T-cell (primary cell): ENCODE measurements at places on chromosomes 16 and 17. TPM values are rescaled to one million over a fixed set of nuclear protein-coding genes. Genes with fewer than 3 reads are reported as not detected.

TNK1 gene
- total RNA-seq, result 17.6 TPM

DPEP2 gene
- total RNA-seq, result 122 TPM

GJC1 gene
- 0.30 TPM for total RNA-seq

TBC1D3B gene
- total RNA-seq, result 13.7 TPM

NEUROD2 gene
- not detected for total RNA-seq

TBX2 gene
- total RNA-seq, result 0.32 TPM

TP53TG3D gene
- 2.7 TPM for total RNA-seq

COPZ2 gene
- total RNA-seq, result 1.5 TPM

TLCD1 gene
- 1.8 TPM for total RNA-seq

ANKRD40 gene
- total RNA-seq, result 34.5 TPM

NTN1 gene
- total RNA-seq, result 0.15 TPM

PLEKHH3 gene
- 0.60 TPM for total RNA-seq

DNA sequence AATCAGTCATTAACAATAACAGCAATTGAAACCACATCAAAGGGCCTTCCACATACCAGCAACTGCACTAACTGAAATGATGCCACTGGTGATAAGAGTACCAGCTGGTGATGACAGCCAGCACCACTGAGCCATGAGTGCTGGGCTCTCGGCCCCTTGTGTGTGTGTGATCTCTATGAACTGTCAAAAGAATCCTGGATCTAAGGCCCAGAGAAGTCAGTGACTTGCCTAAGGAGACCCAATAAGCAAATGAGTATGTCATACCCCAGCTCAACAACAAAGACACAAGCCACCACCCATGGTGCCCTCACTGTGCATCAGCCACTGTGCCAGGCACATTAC lies 220.9 kb downstream of the ZNF423 start:
- H3K27ac ChIP-seq, result no peak overlapping the region
- no peak overlapping the region for H3K4me3 ChIP-seq
- no peaks in the 10 kb centered on the region for H3K4me1 ChIP-seq
- no peaks in the 10 kb centered on the region for H3K36me3 ChIP-seq

DNA sequence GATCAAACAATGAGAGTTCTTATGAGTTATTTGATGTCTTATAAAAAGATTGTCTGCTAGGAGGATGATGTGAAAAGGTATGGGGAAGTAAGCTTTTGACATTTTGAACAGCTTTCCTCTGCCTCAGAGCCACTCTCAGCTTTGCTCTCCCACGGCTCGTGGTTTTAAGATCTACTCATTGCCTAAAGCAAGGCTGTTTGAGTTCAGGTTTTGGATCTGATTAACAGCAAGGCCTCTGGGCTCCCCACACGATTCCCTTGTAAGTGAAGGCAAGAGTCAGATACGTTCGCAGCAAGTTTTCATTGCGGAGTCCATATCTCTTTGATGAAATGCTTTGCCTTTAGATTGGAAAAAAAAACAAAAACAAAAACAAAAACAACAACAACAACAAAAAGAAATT lies 515.0 kb upstream of the SALL1 start:
- no peak for DNase-seq
- no peak overlapping the region for H3K4me3 ChIP-seq
- no peaks in the 10 kb centered on the region for H3K36me3 ChIP-seq

GRCh38 chr17:80817321-80817845 lies 174.3 kb upstream of the CHMP6 start:
- H3K27ac ChIP-seq, result no peak overlapping the region
- H3K4me1 ChIP-seq, result peaks cover 23% of the 10 kb centered on the region
- no peak for DNase-seq
- no peaks in the 10 kb centered on the region for H3K27me3 ChIP-seq
- H3K4me3 ChIP-seq, result no peak overlapping the region

DNA sequence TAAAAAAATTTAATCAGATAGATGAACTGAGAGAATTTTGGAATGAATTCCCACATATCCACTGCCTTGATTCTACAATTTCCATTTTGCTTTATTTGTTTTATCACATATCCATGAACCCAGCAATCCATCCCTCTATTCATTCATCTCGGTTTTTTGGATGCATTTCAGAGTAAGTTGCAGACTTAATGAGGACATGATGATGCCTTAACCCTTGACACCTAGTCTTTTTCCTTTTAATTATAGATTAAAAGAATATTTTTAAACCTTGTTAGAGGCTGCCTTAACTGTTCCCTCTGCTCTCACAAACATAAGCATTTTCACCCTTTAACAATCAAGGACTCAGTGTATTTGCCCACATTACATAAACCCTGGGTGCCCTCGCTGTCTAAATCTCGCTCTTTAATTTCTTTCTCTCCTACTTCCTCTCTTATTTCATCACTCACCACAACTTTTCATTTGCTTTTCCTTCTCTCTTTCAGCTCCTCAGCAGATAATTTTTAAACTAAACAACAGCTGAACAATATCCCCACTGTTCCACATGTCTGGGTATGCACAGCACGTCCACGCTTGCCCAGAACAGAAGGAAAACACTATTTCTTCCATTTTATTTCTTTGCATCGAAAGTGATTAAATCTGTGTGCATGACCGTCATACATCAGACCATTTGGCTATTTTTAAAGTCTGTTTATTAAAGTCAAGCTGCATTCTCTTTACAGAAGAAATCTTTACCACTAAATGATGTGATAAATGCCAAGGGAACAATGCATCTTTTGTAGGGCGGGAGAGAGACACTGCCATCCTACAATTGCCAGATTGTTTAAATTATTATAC lies 39.9 kb downstream of the IQCK start:
- no peak overlapping the region for H3K4me3 ChIP-seq
- no peaks in the 10 kb centered on the region for H3K4me1 ChIP-seq
- H3K27me3 ChIP-seq, result no peaks in the 10 kb centered on the region
- no peak overlapping the region for H3K27ac ChIP-seq
- DNase-seq, result no peak

- peaks cover 3% of the 10 kb centered on the region for H3K36me3 ChIP-seq
- DNase-seq, result peak; percentile 47
- H3K27me3 ChIP-seq, result no peaks in the 10 kb centered on the region
- H3K27ac ChIP-seq, result peak overlapping the region; percentile 82
Measured at GRCh38 chr17:83083368-83084201, 4.2 kb downstream of the METRNL start.

GRCh38 chr16:15604460-15605440 lies 38.2 kb downstream of the MARF1 start:
- no peak overlapping the region for H3K4me3 ChIP-seq
- H3K27me3 ChIP-seq, result no peaks in the 10 kb centered on the region
- no peak for DNase-seq
- H3K27ac ChIP-seq, result no peak overlapping the region

- H3K27ac ChIP-seq, result peak overlapping the region; percentile 72
- H3K36me3 ChIP-seq, result peaks cover 3% of the 10 kb centered on the region
- no peaks in the 10 kb centered on the region for H3K27me3 ChIP-seq
- DNase-seq, result peak; percentile 66
- peak overlapping the region; percentile 85 for H3K4me3 ChIP-seq
Measured at GRCh38 chr17:29760279-29761039, 137.7 kb upstream of the CORO6 start.

DNA sequence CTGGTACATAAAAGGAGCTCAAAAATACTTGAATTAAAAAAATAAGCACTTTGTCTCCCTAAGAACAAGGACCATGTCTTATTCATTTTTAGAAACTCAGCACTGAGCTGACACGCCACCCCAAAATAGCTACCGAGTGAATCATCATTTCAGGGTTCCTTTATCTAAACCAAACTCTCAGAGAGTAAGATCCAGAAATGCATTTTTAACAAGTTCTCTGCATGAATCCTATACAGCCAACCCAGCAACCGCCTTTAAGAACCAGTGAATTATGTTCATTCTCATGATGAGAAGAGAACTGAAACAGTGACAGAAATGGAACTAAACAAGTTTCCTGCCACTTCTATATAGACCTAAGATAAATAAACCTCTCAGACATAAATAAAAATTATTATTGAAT lies 8.7 kb downstream of the C16orf87 start:
- H3K4me1 ChIP-seq, result no peaks in the 10 kb centered on the region
- no peaks in the 10 kb centered on the region for H3K27me3 ChIP-seq
- DNase-seq, result no peak
- no peak overlapping the region for H3K4me3 ChIP-seq
- H3K27ac ChIP-seq, result no peak overlapping the region

GRCh38 chr17:8338753-8339140 lies 893 bp upstream of the ODF4 start:
- H3K27me3 ChIP-seq, result peaks cover 7% of the 10 kb centered on the region
- H3K27ac ChIP-seq, result no peak overlapping the region
- no peaks in the 10 kb centered on the region for H3K4me1 ChIP-seq
- H3K4me3 ChIP-seq, result no peak overlapping the region
- no peaks in the 10 kb centered on the region for H3K36me3 ChIP-seq

- H3K36me3 ChIP-seq, result no peaks in the 10 kb centered on the region
- H3K4me1 ChIP-seq, result no peaks in the 10 kb centered on the region
- H3K27me3 ChIP-seq, result no peaks in the 10 kb centered on the region
- H3K4me3 ChIP-seq, result no peak overlapping the region
Measured at GRCh38 chr16:19863990-19864389, 20.7 kb downstream of the GPRC5B start.

DNA sequence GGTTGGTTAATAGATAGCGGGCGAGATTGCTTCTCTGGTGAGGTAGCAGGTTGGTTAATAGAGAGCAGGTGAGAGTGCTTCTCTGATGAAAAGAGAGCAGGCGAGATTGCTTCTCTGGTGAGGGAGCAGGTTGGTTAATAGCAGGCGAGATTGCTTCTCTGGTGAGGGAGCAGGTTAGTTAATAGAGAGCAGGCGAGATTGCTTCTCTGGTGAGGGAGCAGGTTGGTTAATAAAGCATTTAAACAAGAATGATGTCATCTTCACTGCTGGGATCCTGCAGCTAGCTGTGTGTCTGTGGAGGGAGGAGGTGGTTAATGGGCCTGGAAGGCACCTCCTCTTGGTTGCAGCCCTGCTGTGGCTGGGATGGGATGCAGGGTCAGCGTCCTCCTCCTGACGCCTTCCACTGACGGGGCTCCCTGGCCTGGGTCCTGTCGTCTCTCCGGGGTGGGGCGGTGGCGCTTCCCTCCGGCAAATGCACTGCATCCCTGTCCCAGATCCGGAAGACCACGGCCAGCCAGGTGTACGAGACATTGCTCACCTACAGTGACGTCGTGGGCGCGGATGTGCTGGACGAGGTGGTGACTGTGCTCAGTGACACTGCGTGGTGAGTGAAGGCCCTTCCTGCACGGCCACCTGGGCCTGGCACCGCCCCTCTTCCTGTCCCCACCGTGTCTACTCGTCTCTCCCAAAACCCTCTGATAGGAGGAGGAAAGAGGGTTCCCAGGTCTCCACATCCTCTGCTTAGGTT lies 99.2 kb upstream of the ZNF750 start:
- no peaks in the 10 kb centered on the region for H3K4me1 ChIP-seq
- H3K4me3 ChIP-seq, result no peak overlapping the region
- no peak for DNase-seq
- no peak overlapping the region for H3K27ac ChIP-seq
- peaks cover 87% of the 10 kb centered on the region for H3K36me3 ChIP-seq

DNA sequence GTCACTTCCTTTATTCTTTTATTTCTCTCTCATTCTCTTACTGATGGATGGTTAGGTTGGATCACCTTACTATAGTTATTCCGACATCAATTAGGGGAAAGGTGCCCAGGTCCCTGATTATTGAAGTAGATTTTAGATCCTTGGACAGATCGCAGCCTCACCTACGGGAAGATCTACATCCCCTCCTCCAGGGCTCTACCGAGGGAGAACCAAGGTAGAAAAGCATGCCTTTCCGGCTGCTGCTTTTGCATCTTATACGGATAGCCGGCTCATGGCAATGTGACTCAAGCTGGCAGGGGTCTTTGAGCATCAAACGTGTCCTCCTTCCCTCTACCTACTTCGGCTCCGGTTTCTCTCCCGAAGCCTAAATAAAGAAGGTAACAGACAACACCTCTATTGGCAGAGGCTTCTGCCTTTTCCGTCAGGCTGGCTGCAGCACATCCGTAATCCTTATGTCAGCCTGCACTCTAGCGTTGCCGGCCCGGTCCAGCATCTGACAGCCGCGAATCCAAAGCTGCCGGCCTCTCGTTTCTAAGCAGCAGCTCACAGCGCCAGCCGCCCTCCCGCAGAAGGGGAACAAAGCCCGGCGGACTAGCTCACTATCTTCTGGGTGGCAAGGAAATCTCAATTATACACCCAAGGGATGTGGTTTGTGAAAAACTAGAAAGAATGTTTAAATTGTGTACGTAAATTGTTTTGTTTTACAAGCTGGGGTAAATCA lies 46.9 kb downstream of the IRX6 start:
- H3K27ac ChIP-seq, result no peak overlapping the region
- no peak for DNase-seq
- no peaks in the 10 kb centered on the region for H3K36me3 ChIP-seq
- no peak overlapping the region for H3K4me3 ChIP-seq
- peaks cover 8% of the 10 kb centered on the region for H3K27me3 ChIP-seq
- H3K4me1 ChIP-seq, result no peaks in the 10 kb centered on the region

- H3K27me3 ChIP-seq, result no peaks in the 10 kb centered on the region
- H3K36me3 ChIP-seq, result no peaks in the 10 kb centered on the region
- H3K4me3 ChIP-seq, result peak overlapping the region; percentile 29
- no peak for DNase-seq
- peak overlapping the region; percentile 22 for H3K27ac ChIP-seq
- H3K4me1 ChIP-seq, result peaks cover 47% of the 10 kb centered on the region
Measured at GRCh38 chr17:46154151-46154816, 38.9 kb downstream of the KANSL1 start.

- no peak for DNase-seq
- H3K4me1 ChIP-seq, result no peaks in the 10 kb centered on the region
- H3K4me3 ChIP-seq, result no peak overlapping the region
- no peak overlapping the region for H3K27ac ChIP-seq
Measured at GRCh38 chr16:2388875-2389433, 40.3 kb upstream of the CCNF start.

DNA sequence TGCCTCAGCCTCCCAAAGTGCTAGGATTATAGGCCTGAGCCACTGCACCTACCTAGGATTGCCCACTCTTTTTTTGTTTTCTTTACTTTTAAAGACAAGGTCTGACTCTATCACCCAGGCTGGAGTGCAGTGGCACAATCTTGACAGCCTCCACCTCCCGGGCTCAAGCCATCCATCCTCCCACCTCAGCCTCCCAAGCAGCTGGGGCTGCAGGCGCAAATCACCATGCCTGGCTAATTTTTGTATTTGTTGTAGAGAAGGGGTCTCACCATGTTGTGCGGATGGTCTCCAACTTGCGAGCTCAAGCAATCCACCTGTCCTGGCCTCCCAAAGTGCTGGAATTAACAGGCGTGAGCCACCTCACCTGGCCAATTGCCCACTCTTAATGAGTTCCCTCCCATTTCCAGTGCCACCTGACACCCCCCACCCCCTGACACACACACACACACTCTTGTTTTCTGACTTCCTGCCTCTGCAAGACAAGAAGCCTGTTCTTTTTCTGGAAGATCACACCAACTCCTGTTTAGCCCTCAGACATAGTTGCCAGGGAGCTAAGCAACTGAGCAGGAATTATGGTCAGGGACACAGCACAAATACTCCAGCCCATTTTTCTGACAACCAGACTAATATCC lies 2.6 kb downstream of the OVCA2 start:
- no peak overlapping the region for H3K27ac ChIP-seq
- no peak overlapping the region for H3K4me3 ChIP-seq
- peaks cover 23% of the 10 kb centered on the region for H3K36me3 ChIP-seq
- no peak for DNase-seq
- peaks cover 33% of the 10 kb centered on the region for H3K4me1 ChIP-seq

GRCh38 chr16:54309341-54309740 lies 22.8 kb upstream of the IRX3 start:
- no peaks in the 10 kb centered on the region for H3K36me3 ChIP-seq
- no peak overlapping the region for H3K27ac ChIP-seq
- H3K4me1 ChIP-seq, result no peaks in the 10 kb centered on the region
- no peak for DNase-seq
